ENCODE measurements at places on chromosomes 6 and 20.

GRCh38 chr20:57683881-57684807, 25.7 kb downstream of the PMEPA1 start:
- DNase-seq = no peak

GRCh38 chr20:12916699-12917098, 92.1 kb upstream of the SPTLC3 start:
- no peak for DNase-seq

DNA sequence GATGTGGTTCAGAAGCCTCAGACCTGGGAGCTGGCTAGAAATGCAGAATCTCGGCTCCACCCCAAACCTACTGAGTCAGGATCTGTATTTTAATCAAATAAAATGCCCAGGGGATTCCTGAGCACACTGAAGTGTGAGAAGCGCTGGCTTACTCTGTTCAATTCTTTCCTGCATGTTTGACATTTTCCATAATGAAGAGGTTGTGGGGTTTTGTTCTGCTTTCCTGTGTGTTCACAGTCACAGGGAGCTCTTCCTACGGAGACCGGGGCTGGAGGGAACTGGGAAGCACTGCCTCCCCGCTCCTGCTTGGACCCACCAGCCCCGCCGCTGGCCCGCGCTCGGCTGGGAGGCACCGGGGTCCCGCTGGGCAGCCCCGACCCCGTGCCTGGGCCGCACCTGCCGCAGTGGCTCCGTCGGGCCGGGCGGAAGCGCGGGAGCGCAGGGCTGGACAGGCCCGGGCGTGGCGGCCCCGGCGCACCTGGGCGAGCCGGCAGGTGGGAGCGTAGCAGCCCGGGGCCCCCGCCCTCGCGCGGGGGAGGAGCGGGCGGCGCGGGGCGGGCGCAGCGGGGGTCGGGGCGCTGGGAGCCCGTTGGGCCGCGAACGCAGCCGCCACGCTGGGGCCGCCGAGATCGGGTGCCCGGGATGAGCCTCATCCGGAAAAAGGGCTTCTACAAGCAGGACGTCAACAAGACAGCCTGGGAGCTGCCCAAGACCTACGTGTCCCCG, at the start of gene MAPK13:
TSS of gene MAPK13 (plus strand) at position 573 of the 726 bp plus-strand sequence. CDS start at position 643, 70 bp downstream.
- DNase-seq = no peak

DNA sequence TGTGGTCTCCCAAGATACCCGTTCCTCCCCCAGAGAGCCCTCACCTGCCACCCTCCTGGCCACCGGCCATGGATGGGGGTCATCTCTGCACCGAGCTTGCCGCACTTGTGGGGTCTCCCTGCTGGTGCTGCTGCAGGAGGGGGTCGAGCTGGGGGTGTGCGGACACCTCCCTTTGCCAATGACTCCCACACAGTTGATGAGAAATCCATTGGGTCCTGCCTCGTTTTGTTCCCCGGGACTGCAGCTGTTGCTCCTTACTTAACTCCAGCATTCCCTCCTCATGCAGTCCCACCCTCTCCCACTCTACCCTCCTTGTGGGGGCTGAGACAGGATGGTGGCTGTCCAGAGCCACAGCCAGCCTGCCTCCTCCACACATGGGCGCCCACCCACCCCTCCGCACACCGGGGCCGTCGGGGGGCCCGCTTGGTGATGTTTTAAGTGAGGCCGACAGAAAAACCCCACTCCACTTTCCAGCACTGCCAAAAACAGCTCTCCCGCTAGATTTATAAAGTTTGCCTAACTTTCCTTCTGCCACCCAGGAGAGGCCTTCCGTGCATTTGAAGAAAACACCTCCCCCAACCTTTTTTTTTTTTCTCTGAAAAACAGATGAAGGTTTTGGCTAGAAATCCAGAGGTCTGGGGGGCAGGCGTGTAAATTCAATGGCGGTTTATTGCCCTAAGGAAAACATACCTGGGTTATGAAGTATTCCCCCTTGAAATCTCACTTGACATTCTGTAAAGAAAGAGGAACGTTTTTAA, 53.5 kb upstream of the APCDD1L start:
- DNase-seq = no peak

- no peak for DNase-seq
Measured at GRCh38 chr6:12845224-12846004, 128.8 kb downstream of the PHACTR1 start.

GRCh38 chr6:123064038-123064437, 68.0 kb downstream of the CLVS2 start:
- DNase-seq = no peak

DNA sequence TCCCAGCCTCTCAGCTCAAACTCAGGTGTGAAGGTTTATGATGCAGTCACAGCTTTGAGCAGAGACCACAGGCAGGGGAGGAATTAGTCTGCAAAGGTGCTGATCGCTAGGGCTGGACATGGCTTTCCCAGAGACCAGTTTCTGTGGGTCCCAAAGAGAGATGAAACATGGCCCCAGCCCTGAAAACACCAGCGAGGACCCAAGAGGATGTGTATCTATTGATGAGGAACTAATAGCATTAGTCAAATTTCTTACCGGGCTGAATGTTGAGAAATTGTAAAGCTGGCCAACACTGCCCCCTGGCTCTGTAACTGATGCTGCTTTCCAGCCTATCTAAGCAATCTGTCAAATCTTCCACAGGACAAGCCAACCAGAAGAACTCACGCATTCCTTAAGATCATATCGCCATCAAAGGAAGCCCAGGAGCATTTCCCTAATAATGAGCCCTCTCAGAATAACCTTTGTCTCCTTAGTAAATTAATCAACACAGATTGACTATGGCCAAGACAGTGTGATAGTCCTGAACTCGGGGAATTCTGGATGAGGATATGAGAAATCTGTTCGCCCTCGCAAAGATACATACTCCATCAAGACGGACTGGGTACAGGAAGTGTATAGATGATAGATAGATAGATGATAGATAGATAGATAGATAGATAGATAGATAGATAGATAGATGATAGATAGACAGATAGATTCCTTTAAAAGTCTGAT, 7.8 kb upstream of the ACSS1 start:
- DNase-seq = no peak

GRCh38 chr6:100281471-100281901, 183.2 kb downstream of the SIM1 start:
- no peak for DNase-seq

DNA sequence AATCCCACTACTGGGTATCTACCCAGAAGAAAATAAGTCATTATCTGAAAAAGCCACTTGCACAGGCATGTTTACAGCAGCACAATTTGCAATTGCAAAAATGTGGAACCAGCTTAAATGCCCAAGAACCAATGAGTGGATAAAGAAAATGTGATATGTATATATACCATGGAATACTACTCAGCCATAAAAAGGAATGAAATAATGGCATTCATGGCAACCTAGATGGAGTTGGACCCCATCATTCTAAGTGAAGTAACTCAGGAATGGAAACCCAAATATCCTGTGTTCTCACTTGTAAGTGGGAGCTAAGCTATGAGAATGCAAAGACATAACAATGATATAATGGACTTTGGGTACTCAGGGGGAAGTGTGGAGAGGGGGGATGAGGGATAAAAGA, 4.6 kb downstream of the RNGTT start:
- DNase-seq = no peak

GRCh38 chr6:52276130-52276529, 8.4 kb downstream of the MCM3 start:
- DNase-seq = no peak

DNA sequence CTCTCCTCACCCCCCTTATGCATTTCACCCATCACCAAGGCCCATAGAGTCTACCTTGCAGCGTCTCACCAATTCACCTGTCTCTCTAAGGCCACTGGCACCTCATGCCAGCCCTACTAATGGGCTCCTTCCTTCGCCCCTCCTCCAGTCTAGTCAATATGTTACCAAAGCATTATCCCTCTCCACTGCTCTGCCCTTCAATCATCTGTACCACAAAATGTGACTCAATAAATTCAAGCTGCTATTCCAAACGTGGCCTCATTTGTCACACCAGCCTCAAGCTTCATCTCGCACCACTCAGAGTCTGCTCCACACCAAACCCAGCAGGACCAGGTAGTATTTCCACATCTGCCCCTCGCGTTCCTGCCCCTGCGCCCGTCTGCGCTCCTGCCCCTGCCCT, 21.8 kb upstream of the RPS6KA2 start:
- no peak for DNase-seq

DNA sequence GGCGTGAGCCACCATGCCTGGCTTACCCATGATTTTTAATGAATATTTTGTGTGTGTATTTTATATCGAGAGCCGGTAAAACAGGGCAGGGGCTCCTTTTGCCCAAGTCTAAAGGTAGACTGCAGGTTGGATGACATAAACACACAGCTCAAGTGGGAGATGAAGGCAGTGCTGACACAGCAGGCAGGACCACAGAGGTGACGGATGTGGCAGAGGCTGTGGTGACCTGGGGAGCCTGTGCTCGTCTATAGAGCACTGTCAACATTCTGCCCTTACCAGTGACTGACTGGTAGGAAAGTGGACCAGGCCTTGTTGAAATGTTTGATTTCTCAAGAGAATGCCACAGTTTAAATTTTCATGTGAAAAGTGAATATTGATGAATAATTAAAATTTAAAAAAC, 137.5 kb downstream of the ZFP64 start:
- no peak for DNase-seq

DNA sequence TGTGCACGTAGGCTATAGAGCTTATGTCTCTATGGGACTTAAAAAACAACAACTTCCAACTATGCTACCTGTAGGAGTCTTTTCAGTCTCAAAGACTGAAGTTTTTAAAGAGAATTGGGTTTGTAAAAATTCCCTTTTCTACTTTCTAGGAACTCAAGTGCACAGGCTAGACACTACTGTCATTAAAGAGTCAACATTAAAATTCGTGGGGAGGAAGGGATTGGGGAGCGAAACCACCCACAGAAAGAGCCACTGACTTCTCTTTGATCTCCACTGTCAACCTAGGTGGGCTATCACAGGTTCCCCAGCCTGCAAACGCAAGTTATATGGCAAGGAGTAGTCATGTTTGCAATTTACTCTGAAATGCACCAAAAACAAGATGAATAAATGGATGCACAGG, 37.7 kb downstream of the ADTRP start:
- no peak for DNase-seq

DNA sequence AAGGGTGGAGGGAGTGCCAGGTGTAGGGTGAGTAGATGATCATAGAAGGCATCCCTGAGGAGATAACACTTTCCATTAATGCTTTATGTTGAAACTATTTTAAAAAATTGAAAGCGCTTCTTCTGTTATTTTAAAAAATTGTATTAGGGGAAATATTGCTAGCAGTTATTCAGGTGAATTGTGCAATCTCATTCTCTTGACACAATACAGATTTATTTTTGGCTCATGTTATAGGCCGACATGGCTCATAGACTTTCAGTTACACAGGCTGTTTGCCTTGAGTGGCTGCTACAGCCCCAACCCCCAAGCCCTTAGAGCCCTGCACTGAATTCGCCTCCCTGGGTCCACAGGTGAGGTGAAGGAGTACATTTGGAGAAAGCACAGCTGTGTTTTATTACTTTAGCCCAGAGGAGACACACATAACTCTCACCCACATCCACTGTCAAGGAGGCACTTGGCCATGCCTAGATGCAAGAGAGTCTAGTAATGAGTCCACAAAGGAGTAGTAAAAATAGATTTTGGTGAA, 228.2 kb downstream of the RFPL4B start:
- DNase-seq = no peak

DNA sequence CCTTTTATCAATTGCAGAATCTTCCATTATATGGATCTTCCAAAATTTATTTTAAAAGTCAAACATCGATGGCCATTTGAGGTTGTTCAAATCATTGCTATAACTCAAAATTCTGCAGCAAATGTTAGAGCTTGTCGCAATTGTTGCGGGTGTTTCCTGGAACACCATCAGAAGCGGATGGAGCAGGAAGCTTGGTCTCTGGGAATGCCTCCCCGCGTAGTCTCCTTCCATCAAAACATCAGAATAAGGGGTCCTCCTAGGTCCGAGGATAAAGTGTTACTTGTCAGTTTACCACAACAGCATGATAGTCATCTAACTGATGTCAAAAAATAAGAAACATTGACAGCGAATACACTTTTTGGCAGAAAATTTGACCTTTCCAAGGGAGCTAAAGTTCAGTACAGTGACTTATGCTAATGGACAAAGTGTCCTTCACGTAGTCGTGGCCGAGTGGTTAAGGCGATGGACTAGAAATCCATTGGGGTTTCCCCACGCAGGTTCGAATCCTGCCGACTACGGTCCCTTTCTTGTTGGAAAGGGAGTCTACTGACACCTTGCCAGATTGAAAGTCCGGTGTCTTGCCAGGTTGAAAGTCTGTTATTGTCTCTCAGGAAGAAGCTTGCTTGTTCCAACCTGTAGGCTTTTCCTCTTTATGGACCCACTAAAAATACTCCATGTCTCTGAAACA, 59.0 kb upstream of the ZNF184 start:
- no peak for DNase-seq

DNA sequence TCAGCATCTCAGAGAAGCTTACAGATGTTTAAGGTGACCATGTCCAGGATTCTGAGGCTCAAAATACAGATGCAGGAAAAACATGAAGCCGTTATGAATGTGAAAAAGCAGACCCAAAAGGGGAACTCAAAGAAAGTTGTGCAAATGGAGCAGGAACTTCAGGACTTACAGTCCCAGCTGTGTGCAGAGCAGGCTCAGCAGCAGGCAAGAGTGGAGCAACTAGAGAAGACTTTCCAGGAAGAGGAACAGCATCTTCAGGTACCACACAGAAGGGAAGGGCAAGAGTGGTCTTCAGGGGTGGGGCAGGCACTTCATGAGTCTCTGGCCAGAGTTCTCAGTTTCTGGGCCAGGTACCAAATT, 15.2 kb downstream of the RNF8 start:
- DNase-seq = no peak

DNA sequence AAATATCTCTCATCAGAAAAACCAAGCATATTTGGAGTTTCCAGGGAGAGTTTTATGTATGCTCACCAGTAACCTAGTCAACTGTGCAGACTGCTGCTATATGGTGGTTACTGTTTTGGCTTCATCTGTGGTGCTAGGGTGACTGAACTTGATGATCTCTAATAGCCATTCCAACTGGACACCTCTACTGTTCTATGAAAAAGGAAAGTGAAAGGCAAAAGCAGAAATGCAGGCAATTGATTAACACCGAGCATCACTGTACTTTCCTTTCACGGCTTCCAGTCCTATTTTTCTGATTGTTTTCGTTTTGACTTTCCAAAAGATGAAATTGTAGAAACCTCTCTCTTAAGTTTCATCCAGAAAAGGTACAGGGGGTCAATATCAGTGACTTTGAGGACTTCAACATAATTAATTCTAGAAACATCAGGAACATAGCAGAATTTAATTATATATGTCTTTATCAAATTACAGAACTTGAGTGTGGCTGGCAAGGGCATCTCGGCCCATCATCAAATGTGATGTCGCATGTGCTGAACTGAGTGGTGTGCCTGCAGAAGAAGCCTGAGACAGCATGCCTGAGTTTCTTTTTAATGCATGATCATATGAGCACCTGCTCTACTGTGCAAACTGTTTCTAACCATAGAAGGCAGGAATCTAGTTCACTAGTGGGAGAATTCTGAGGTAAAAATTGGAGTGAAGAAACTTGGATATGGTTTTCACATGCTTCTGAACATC, 464.3 kb upstream of the FLRT3 start:
- no peak for DNase-seq

DNA sequence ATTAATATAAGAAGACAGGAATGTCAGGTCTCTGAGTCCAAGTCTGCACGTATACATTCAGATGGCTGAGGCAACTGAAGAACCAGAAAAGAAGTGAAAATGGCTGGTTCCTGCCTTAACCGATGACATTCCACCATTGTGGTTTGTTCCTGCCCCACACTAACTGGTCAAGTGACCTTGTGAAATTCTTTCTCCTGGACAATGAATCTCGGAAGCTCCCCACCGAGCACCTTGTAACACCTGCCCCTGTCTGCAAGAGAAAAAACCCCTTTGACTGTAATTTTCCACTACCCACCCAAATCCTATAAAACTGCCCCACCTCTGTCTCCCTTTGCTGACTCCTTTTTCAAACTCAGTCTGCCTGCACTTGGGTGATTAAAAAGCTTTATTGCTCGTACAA, 140.4 kb downstream of the SYNE1 start:
- DNase-seq = no peak
